ENCODE measurements at places on chromosomes 6 and 20.

- no peak for DNase-seq
Measured at GRCh38 chr6:97021194-97021593, 96.7 kb downstream of the KLHL32 start.

GRCh38 chr6:160396292-160396691 is 48.1 kb downstream of the SLC22A3 start:
- DNase-seq, result no peak

DNA sequence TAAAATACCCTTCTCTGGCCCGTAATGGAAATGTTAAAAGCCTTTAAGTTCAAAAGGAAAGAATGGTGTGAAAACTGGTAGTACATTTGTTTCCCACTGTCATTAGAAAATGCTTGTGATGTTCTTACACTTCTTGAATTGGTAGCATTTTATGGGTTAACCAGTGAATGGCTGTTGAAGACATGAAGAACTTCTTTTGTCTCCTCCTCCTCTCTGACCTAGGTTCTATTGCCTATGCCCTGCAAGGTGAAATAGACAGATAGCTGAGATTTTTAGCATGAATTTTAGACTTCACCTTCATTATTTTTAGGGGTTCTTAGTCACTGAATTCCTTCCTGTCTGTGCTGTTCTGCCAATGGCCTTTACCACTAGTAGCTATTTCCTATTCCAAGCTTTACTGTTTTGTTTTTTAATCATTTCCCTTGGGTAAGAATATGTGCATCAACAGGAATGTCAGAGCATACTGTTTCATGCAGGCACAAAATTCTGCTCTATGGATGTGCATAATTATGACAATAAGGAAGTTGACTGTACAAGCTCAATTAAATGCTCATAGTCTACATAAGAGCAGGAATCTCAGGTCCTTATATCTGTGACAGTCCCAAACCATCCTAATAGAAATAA is 4.9 kb downstream of the TNFAIP3 start:
- no peak for DNase-seq

DNA sequence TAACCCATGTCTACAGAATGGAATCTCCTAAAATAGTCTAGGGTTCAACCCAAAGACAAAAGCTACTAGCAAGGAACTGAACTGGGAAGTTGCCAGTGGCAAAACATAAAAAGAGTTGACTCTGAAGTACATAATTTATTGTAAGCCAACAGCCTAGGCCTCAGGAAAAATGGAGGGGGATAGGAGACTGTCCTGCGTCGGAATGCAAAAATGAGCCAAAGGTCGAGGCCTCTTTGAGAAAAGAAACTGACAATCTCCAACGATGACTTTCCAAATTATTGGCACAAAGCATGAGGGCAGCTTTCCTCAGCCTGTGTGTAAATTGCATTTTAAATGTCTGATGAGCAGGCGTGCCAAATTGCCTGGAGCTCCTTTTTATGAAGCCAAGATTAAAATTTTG is 2.1 kb downstream of the COL12A1 start:
- no peak for DNase-seq

DNA sequence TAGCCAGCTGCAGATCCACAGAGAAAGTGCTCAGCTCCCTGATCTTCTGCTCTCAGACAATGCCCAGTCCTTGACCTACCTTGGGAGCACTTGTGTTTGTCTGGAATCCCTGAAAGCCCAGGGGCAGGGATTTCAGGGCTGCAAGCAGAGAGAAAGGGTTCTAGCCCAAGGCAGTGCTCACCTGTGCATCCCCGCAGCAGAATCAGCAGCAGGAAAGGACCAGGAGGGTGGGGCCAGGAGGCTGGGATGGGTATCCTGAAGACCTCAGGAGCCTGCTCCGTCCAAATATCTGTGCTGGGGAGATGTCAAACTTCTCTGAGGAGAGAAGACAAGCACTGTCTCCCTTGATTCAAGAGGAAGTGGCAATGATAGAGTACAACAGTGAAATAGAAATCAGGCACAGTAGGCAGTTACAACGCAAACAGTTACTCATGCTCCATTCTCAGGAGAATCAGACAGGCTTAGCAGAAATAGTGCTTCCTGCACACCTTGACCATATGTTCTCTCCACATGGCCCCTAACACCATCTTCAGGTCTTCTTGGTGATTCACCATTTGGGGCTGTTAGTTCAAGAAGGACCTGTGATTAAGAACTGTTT is 28.7 kb upstream of the SIRPG start:
- no peak for DNase-seq

DNA sequence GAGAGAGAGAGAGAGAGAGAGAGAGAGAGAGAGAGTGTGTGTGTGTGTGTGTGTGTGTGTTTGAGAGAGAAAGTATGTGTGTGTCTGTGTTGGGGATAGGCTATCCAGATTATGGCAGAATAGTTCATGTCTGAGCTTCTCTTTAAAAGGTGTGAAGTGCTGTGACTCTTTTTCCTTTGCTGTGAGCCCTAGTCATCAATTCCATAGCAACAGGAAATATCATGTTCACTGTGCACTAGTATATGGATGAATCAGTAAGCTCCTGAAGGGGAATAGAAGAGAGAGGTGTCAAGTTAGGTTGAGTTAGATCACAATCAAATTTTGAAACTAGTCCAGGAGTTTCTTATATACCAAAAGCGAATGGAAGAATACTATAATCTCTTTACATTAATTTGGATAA is 318.7 kb downstream of the RFPL4B start:
- no peak for DNase-seq

GRCh38 chr6:5345324-5345723 is 84.0 kb downstream of the FARS2 start:
- no peak for DNase-seq

DNA sequence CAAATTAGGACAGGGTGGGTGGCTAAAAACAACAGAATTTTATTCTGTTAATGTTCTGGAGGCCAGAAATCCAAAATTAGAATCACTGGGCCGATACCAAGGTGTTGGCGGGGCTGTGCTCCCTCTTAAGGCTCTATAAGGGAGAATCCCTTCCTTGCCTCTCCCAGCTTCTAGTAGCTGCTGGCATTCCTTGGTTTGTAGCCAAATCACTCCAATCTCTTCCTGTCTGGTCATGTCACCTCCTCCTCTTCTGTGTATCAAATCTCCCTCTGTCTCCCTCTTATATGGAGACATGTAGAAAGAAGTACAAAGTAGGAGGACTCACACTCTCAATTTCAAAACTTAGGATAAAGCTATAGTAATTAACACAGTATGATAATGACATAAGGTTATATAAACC is 102.9 kb upstream of the SIRPA start:
- DNase-seq, result no peak

DNA sequence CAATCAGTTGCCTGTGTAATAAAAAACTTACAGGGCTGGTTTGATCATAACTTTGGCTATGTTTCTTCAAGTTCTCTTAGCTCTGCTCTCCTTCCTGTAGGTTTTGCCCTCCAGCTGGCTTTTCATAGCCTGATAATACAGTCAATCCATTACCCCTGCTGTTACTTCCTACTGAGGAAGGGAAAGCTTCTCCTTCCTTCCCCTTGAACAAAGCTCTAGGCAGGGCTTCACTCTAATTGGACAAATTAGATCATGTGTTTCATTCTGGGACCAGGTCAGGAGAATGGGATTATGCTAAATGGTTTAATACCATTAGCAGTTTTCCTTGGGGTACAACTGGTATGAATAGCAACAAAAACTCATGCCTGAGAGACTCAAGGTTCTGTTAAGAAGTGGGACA is 106.8 kb upstream of the MCHR2 start:
- DNase-seq, result no peak

DNA sequence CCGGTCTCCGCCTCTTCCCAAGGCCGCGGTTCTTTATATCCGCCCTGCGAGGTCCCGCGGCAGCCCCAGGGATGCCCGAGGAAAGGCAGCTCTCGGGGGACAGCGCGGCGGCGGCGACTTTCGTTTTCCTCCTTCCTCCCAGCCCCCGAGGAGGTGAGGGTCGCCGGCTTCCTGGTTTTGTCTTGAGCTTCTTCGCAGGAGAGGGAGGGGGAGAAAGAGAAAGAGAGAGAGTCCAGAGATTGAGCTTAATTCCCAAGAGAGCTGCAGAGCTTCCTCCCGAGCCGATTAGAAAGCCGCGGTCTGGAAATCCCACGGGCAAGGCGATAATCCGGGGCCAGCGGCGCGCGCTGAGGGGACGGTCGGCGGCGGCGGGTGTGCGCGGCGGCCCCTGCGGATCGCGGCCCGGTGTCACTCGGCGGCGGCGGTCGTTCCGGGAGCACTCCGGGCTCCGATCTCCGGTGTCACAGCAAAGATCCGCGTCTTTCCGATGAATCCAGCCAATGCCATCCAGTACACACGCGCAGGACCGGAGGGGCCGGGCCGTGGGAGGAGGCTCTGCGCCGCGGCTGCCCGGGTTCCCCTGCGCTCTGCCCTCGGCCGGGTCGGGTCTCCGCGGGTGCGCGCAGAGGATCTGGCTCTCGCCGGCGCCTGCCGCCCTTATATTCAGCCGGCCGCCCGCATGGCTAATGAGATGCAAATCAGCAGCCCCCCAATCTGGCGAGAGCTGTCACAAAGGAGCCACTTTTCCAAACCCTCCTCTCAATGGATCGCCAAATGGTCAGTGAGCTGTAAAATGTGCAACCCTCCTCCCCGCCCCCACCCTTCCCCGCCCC is at the start of gene DLL1:
TSS of gene DLL1 (minus strand) at position 783 of the 833 bp plus-strand sequence. CDS start 939 bp downstream, outside the sequence.
- DNase-seq, result no peak

All from GM12892 (cell line).